Immature natural killer cell (primary cell): ENCODE measurements at places on chromosomes 11 and 22. TPM values are rescaled to one million over a fixed set of nuclear protein-coding genes. Genes with fewer than 3 reads are reported as not detected.

KLHL22 gene
- polyA plus RNA-seq, result 12.8 TPM

TRIM34 gene
- 13.6 TPM for polyA plus RNA-seq

LMNTD2 gene
- 0.66 TPM for polyA plus RNA-seq

FAM111B gene
- 3.1 TPM for polyA plus RNA-seq

RTN4R gene
- 2.2 TPM for polyA plus RNA-seq

UCP3 gene
- polyA plus RNA-seq, result 0.41 TPM

TMEM191B gene
- polyA plus RNA-seq, result 1.5 TPM

C11orf52 gene
- not detected for polyA plus RNA-seq

GRCh38 chr11:85438328-85438727 is 188.8 kb downstream of the DLG2 start:
- no peak overlapping the region for H3K4me3 ChIP-seq
- no peaks in the 10 kb centered on the region for H3K36me3 ChIP-seq
- H3K27me3 ChIP-seq, result peaks cover 1% of the 10 kb centered on the region
- no peak for DNase-seq

GRCh38 chr22:49307481-49307830 is 520.2 kb downstream of the BRD1 start:
- H3K4me3 ChIP-seq, result no peak overlapping the region
- no peaks in the 10 kb centered on the region for H3K36me3 ChIP-seq
- no peak overlapping the region for H3K27ac ChIP-seq

DNA sequence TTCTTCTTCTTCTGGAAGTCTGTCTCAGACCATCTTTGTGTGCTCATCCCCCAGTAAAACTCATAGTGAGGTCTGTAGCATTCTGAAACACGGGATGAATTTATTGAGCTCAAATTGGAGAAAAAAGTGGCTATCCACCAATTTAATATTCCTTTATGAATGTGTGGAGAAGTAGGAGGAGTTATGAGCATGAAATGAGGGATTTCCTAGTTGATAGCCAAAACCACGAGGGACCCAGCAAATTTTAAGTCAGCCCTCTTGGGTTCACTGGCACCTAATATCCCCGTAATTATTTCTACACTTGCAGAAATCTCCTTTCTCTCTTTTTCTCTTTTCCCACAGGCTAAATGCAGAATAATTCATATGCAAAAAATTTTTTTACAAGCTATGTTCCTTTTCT is at the start of gene OR52A1:
OR52A1 (minus strand) TSS at position 101 of the 400 bp plus-strand sequence. CDS start 2,388 bp downstream, outside the sequence.
- no peak for DNase-seq
- H3K4me3 ChIP-seq, result no peak within 1 kb of the TSS
- H3K27me3 ChIP-seq, result no peaks in the 10 kb centered on the region
- H3K36me3 ChIP-seq, result no peaks in the 10 kb centered on the region
- H3K27ac ChIP-seq, result no peak within 1 kb of the TSS

DNA sequence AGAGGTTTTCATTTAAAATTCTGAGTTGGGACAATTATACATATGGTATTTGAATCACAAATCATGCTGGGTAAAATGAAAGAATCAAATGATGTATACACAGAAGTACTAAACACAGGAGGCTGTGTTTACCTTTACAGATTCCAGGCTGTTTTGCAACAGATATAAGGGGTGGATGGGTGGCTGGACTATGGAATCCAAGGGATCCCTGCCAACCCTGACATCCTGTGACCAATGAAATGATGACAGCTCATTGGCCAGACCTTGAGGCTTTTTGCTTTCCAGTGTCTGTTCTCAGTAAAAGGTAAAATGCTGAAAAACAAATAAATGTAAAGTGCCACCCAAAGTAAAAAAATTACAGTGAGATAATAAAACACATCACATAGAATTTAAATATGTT is 3.3 kb upstream of the DDI1 start:
- no peak overlapping the region for H3K4me3 ChIP-seq
- no peak overlapping the region for H3K27ac ChIP-seq
- H3K4me1 ChIP-seq, result peaks cover 37% of the 10 kb centered on the region
- peaks cover 35% of the 10 kb centered on the region for H3K36me3 ChIP-seq
- DNase-seq, result no peak

GRCh38 chr11:111557425-111558111 is 17.0 kb downstream of the LAYN start:
- no peaks in the 10 kb centered on the region for H3K4me1 ChIP-seq
- no peaks in the 10 kb centered on the region for H3K36me3 ChIP-seq

GRCh38 chr11:2662024-2662312 is 37.8 kb downstream of the KCNQ1OT1 start:
- no peaks in the 10 kb centered on the region for H3K27me3 ChIP-seq
- H3K4me1 ChIP-seq, result no peaks in the 10 kb centered on the region
- H3K4me3 ChIP-seq, result no peak overlapping the region
- no peak overlapping the region for H3K27ac ChIP-seq

DNA sequence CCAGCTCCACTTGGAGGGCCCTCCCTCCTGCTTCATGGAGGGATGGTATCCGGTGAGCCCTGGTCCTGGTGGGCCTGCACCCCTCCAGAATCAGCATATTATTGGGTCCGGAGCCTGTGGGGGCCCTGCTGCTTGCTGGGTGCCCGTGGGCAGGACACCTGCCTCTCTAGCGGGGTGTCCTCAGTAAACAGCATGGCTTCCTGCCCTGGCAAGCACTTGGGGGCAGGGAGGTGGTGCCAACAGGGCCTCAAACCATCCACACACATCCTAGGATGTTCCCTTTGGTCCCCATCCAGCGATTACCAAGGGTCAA is 108.3 kb downstream of the CTTN start:
- no peak overlapping the region for H3K4me3 ChIP-seq
- no peaks in the 10 kb centered on the region for H3K36me3 ChIP-seq
- no peak overlapping the region for H3K27ac ChIP-seq
- H3K27me3 ChIP-seq, result peaks cover 5% of the 10 kb centered on the region
- no peak for DNase-seq
- H3K4me1 ChIP-seq, result no peaks in the 10 kb centered on the region

- no peaks in the 10 kb centered on the region for H3K36me3 ChIP-seq
- no peaks in the 10 kb centered on the region for H3K27me3 ChIP-seq
- H3K4me1 ChIP-seq, result no peaks in the 10 kb centered on the region
Observed at GRCh38 chr11:91686700-91687099, 537.9 kb upstream of the FAT3 start.

DNA sequence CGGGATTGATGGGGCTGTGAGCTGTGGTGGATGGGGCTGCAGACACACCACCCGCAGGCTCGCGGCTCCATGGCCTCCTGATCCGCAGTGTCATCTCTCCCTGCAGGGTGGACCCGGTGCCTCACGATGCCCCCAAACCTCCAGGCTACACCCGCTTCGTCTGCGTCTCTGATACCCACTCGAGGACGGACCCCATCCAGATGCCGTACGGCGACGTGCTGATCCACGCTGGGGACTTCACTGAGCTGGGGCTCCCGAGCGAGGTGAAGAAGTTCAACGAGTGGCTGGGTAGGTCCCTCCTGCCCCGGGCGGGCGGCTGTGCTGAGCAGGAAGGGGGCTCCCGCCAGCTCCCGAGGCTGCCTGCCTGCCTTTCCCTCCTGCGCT is 23.1 kb downstream of the MPPED1 start:
- no peak overlapping the region for H3K4me3 ChIP-seq
- H3K27me3 ChIP-seq, result peaks cover 2% of the 10 kb centered on the region
- H3K4me1 ChIP-seq, result no peaks in the 10 kb centered on the region

- no peaks in the 10 kb centered on the region for H3K36me3 ChIP-seq
- H3K4me1 ChIP-seq, result peaks cover 32% of the 10 kb centered on the region
- no peaks in the 10 kb centered on the region for H3K27me3 ChIP-seq
- DNase-seq, result peak; percentile 31
Observed at GRCh38 chr11:47399860-47400767, 8.3 kb upstream of the SLC39A13 start.

DNA sequence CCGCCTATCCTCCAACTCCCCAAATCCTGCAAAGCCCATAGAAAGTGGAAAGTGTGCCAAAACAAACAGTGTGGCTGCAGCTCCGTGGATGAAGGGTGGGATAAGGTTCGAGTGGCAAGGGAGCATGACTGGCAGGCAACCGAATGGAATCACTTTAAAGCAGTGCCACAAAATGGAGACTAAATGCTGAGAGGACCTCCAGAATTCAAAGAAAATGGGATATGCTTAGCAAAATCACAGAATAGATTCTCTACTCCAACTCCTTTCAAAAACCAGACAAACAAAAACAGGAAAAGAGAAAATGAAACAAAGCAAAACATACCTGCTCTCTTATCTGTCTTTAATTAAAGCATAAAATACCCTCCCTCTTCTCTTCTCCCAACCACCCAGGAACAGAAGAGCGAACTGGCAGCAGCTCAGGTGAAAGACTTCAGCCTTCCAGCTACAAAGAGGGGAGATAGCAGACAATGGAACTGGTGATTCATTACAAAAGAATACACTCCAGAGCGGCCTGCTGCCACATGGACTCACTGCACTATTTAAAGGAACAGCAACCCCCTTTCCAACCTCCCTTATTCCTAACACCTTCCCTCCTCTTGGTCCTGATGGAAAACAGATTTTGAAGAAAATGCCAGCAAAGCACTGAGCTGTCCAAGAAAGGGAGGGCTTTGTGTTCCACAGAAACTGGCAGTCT is 118.5 kb downstream of the APOL5 start:
- no peak overlapping the region for H3K27ac ChIP-seq
- DNase-seq, result no peak
- H3K36me3 ChIP-seq, result no peaks in the 10 kb centered on the region

DNA sequence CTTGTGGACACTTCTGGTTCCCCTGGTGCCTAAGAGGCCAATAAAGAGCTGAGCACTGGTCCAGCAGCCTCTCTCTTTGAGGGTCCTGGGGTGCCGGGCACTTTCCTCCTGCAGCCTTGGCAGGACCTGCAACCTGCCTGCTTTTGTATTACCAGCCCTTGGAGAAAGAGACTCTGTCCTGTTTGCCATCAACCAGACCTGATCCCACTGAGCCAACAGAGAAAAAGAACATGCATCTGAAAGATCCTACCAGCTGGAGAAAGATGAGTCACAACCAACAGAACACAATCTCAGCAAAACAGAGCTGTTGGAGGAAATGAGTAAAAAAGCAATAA is 321.0 kb downstream of the DDX10 start:
- H3K27me3 ChIP-seq, result no peaks in the 10 kb centered on the region
- no peak for DNase-seq
- H3K27ac ChIP-seq, result no peak overlapping the region
- H3K4me1 ChIP-seq, result no peaks in the 10 kb centered on the region
